ENCODE measurements at places on chromosomes 3 and 15.
A peak's percentile ranks its signal among the peaks of the same experiment; 100 is the strongest.

DNA sequence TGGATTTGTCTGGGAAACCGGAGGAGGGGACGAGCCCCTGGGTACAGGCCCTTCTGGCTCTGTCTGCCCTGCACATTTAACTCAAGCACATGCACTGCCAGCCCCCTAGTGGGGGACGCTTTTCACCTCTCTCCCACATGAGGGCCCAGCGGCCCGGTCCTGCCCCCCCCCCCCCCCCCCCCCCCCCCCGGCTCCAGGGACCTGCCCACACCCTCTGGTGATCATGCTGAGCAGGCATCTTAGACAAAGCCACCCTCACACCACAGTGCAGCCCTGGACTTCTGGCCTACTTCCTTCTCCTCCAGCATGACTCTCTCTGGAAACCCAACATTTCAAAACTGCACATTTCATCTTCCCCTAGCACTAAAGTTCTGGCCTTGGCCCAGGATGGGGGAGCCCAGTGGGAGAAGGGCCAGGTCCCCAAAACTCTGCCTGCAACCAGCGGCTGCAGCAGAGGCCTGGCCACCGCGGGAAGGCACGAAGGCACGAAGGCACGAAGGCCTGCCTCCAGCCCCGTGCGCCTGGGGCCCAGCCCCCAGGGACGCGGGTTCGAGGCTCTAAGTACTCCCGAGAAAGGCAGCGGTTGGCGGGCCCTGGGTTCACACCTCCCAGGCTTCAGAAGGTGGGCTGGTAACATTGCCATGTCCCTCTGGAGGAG, 14.1 kb downstream of the KLF15 start:
- DNase-seq, result no peak

GRCh38 chr3:171528102-171528501, 67.9 kb upstream of the TNIK start:
- DNase-seq, result no peak

DNA sequence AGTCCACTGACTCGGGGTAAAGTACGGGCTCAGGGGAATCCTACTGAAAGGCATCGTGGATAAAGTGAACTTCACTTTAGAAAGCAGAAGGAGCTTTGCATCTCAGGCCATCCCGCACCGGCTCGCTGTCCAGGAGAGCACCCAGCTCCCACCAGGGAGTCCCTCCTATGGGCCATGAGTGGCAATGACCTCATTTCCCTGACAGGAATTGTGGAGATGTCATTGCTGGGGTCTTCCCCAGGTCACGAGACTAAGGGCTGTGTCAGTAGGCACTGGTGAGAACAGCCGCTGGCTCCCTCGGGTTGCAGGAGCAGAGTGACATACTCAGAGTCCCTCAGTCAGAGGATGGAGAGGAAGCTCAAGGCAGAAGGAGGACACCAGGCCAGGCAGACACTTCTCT, 97.3 kb downstream of the XXYLT1 start:
- DNase-seq, result no peak

GRCh38 chr15:58334803-58335202, 97.0 kb upstream of the LIPC start:
- DNase-seq, result no peak

DNA sequence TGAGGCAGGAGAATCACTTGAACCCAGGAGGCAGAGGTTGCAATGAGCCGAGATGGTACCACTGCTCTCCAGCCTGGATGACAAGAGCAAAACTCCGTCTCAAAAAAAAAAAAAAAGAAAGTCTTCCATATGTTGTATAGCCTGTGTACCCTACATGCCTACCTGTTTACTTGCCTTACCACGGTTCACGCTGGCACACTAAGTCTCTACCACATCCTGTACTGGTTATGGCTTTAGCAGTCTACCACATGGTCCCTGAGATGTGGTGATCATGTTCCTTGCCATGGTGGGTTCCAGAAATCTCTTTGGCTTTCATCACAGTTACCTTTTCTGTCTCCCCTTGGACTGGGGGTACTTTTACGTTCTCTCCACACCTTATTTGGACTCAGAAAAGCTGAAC, 63.8 kb upstream of the TBC1D5 start:
- no peak for DNase-seq

DNA sequence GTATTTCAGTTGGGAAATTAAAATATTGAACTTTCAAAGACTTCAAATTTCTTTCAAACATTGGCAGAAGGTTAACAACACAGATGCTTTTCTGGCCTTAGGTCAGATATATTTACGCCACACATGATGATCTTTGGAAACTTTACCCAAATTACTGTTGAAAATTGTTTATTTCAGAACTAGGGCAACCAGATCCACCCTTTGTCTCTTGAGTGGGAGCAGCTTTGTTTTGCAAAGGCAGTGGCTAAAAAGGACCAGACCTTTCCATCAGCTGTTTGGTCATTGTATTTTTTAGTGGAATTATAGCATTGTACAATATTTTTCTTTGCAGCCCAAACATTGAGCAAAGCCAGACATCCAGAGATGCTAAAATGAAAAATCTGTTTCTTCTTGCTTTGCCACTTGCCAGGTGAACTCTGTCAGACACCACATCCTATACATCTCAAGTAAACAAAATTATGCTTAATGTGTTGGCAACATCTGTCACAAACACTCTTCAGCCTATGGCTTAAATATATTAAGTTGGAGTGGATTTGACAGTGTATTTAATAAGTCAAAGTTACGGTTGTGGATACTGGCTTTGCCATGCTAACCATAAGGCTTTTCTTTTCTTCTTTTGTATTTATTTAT, 651.9 kb downstream of the RBMS3 start:
- DNase-seq, result no peak

DNA sequence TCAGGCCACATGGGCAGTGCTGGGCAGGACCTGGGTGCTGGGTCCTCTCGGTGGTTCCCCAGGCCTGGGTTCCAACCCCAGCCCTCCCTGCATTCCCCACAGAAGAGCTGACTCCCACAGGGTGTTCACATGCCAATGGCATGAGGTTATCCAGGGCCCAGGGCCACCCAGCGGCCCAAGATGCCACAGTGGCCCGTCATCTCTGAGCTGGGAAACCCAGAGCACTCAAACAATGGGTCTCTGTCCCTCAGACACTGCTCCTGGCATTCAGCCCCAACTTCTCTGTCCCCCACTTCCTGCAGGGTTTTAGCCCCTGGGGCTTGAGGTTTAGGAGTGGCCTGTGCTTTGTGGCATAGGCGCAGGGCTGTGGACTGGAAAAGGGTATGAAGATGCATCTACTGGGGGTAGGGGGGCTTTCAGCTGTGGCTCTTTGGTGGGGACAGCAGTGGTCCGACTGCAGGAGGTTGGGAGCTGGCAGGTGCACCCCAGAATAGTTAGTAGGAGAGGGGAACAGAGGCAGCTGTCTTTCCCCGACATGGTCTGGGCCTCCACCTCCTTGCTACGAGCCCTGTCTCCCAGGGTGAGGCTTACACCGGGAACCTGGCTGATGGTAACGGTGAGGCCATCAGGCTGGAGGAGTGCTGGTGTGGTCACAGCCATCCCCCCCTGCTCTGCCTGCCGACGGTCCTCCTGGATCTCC, 1.7 kb downstream of the CCDC9B start:
- peak; percentile 96 for DNase-seq

- peak; percentile 53 for DNase-seq
Measured at GRCh38 chr3:66483006-66483405, 17.8 kb downstream of the LRIG1 start.

- DNase-seq, result no peak
Measured at GRCh38 chr3:49199239-49199899, 28.0 kb downstream of the KLHDC8B start.

DNA sequence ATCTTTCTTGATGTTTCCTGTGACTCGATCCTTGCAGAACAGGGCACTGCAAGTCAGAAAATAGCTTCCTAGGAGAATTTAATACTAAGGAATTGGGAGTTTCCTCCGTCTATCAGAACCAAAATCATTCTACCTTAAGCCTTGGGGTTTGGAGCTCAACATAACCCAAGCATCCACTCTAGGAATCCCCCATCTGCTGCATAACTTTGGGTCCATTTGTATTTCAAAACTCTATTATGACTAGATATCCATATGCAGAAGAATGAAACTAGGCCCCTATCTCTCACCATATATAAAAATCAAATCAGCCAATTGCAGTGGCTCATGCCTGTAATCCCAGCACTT, 61.7 kb upstream of the AKAP13 start:
- no peak for DNase-seq

DNA sequence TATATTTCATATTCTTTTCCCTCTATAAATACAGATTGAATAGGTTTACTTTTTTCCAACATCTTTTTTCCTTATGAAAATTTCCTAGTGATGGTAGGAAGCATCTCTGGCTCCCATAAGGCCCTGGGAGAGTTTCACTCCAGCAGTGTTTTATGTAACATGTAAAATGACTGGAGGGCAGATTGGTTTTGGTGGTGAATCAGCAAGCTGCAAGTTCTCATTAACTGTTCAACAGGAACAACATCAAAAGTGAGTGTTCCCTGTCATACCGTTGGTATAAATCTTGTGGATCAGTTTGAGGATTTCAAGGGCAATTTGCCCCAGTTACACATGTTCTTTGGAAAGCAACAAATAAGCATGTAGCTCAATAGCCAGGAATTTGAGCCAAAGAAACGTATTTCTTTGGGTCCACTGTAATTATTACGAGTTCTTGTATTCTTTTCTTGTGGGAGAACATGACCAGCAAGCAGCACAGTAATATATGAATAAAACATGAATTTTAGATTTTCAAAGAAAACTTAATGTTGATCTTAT, 345.7 kb downstream of the SV2B start:
- peak; percentile 51 for DNase-seq

DNA sequence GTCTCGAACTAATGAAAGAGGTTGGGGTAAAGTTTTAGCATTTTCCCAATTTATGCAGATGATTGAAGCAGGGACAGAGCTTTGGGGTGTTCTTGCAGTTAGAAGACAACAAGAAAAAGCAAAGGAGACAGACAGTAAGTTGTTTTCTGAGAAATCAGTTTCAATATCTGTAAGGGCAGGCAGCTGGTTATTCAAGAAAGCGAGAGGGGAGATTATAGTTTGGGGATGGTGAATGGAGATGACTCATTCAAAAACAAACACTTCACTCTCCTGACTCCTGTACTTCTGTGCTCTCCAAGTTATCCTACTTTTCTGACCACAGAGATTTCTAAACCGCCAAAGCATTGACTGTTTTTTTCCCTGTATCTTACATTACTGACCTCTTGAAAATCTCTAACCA, 352.0 kb downstream of the GAP43 start:
- DNase-seq, result peak; percentile 81

DNA sequence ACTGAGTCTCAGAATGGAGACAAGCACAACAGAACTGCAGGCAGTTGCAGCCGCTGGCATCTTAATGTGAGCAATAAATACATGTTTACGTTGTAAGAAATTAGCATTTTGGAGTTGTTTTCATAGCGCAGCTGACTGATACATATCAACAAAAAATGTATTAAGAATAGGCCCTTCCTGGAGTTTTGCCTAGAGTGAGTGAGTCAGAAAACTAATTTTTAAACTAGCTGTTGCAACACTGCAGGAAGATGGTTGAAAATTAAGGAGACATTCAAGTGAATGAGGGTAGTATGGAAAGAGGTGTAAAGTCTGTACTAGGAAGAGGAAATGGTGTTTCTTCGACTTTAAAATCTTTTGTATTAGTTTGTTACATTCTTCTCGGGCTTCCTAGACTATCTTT, 39.6 kb upstream of the TIMP4 start:
- DNase-seq, result no peak

DNA sequence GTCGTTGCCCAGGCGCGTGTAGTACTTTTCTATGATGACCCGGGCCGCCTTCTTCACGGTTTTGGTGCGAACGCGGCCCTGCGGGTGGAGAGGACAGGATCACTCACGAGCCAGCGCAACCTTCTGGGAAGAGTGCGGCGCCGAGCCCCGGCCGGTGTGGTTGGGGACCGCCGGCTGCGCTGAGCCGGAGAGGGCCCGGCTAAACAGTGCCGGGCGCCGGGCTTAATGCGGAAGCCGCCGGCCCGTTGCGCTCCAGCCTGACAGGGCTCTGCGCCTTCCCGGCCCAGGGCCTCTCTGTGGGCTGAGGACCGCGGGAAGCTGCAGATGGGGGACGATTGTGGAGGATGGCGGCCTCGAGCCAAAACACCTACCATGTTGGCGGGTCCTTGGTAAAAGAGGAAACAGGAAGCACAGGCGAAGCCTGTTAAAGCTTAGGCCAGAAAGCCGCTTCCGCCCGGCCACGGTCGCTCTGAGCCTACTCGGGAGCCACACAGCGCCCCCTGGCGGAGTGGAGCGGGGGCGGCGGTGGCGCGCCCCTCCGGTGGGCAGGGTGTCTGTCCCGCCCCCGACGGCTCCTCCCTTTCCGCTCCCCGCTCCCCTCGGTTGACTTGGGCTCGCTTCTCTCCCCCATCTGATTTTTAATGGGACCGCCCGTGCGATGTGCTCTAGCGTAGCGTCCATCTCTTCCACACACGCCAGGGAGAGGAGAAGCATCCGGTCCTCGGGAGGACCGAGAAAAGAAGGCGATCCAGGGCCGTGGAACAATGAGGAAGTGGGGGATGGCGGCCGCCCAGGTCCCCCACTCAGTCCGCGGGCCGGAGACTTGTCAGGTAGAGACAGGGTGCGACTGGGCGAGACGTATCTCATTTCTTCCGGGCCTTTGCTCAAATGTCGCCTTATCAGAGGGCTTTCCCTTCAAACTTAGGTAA, at the start of gene RPS17:
TSS of gene RPS17 (minus strand) at position 403 of the 929 bp plus-strand sequence. CDS start at position 374, 29 bp downstream.
- DNase-seq, result peak; percentile 96

DNA sequence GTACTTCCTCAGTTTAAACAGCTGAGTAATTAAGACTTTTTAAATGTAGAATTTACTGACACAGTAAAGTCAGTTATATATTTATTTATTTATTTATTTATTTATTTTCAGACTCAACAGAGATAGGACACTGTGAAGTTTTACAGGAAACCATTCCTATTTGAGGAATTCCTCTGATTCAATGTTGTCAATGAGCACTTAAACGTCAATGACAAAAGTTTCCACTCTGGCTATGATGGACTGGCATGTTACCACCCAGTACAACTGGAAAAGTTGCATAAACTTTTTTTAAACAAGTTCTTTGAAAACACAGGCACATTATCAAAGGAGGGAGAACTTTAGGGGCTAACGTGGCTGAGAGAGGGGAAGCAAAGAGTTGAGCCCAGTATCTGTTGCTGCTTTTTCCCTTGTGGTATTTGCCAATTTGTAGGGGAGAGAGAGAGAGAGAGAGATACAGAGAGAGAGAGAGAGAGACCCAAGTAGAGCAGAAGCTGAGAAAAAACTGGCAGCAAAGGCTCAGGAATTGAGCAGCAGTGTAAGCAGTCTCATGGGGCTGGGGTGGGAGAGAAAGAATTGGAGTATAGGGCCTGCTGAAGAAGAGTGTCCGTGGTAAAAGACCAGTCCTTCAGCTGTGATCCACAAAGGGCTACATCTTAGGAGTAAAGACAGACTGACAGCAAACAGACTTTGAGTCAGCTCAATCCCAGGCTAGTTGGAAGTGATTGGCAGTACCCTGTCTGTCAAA, 18.3 kb upstream of the ACTC1 start:
- DNase-seq, result no peak

Measured in Daoy (cell line).